ENCODE measurements at places on chromosomes 6 and 20.

DNA sequence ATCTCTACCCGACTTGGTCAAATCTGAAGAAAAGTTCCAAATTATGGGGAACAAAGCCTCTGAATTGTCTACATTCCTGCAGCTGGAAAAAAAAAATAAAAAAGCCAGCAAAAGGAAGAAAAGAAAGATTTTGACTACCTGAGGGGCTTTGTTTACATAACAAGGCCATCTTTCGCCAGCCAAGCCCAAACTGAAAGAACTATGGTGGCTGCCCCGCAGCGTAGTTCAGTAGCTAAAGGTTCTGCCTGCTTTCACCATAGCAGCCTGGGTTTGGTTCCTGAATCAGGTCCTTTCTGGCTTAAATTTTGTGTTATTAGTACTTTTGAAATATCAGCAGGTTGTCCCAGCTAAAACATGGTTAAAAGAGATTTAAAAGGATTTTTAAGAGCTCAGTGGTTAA is 35.4 kb downstream of the ZNF133 start:
- no peak for DNase-seq

GRCh38 chr20:53296451-53297153 is 297.0 kb downstream of the ZNF217 start:
- no peak for DNase-seq

DNA sequence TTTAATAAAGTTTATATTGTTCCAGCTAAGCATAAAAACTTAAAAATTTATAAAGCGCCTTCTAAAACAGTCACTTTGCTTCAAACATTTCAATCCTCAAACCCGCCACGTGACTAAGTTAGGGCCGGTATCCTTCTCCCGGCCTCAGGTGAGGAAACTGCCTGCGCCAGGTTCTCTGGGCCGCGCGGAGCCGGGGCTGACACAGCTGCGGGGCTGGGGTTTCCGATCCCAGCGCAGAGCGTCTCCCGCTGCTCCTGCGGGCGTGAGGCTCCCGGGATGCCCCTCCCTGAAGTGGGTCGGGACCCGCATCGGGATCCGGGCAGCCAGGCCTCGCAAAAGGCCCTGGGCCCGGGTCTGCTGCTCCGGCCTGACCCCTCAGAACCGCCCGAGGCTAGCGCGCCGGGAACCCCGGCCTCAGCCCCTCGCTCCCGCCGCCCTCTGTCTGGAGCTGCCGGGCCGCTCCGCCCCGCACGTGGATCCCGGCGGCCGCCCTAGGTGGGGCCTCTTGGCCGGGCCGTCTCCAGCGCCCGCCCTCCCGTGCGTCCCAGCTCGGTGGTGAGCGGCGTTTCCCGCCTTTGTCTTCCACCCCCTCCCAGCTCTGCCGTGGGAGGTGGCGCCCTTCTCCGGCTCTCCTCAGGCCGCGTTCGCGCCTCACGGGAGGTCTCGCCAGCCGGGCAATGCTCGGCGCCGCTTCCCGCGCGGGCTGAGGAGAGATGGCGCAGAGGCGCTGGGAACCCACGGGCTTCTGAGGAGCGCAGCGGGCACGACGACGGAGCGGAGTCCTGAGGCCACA is 267.9 kb downstream of the DLL1 start:
- no peak for DNase-seq

GRCh38 chr6:21426841-21427490 is 166.6 kb upstream of the SOX4 start:
- DNase-seq = no peak
